ENCODE measurements at places on chromosomes 5 and 9.

DNA sequence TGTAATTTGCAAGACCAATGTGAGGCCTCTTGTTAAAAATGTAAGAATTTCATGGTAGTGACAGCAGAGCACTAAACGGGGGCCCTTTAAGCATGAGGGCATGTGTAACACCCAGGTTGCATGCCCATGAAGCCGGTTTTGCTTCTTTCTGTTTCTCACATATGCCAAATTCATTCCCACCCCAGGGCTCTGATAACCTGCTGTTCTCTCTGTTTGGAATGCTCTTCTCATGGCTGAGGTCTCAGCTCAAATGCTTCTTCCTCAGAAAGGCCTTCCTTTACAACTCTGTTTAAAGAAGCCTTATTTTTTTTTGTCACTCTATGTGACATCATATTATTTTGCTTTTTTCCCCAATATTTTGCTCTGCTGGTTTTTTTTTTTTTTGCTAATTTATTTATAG, 369.0 kb downstream of the KIAA0825 start:
- ATAC-seq, result no peak

DNA sequence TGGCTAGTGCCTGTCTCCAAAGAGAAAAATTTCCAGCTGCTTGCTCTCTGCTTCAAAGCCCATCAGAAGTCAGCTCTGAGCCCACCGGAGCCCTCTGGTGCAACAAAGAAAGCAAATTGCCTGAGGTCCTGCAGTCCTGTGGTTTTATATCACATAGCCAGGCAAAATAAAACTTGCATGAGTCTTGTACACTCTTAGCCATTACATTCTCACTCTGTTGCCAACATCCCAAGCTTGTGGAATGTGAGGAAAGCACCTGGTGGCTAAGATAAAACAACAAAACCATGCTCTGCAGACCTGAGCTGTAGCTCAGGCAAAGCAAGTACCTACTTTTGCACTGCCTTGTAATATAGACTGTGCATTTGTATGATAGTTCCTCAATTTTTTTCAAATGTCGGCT, 133.7 kb downstream of the GPBP1 start:
- no peak for ATAC-seq

DNA sequence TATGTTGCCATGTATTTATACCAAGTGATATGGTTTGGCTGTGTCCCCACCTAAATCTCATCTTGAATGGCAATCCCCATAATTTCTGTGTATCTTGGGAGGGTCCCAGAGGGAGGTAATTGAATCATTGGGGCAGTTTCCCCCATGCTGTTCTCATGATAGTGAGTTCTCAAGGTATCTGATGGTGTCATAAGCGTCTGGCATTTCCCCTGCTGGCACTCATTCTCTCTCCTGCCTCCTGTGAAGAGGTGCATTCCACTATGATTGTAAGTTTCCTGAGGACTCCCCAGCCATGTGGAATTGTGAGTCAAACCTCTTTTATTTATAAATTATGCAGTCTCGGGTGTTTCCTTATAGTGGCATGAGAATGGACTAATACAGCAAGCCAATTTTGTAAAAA, 140.8 kb upstream of the ADAMTSL1 start:
- no peak for ATAC-seq

GRCh38 chr5:56012281-56012963, 17.7 kb upstream of the IL6ST start:
- peak; percentile 84 for ATAC-seq

- no peak for ATAC-seq
These were observed 461.4 kb downstream of the ZNF608 start for GRCh38 chr5:124285071-124285470.

GRCh38 chr9:95297316-95297715, 20.2 kb downstream of the FANCC start:
- no peak for ATAC-seq

DNA sequence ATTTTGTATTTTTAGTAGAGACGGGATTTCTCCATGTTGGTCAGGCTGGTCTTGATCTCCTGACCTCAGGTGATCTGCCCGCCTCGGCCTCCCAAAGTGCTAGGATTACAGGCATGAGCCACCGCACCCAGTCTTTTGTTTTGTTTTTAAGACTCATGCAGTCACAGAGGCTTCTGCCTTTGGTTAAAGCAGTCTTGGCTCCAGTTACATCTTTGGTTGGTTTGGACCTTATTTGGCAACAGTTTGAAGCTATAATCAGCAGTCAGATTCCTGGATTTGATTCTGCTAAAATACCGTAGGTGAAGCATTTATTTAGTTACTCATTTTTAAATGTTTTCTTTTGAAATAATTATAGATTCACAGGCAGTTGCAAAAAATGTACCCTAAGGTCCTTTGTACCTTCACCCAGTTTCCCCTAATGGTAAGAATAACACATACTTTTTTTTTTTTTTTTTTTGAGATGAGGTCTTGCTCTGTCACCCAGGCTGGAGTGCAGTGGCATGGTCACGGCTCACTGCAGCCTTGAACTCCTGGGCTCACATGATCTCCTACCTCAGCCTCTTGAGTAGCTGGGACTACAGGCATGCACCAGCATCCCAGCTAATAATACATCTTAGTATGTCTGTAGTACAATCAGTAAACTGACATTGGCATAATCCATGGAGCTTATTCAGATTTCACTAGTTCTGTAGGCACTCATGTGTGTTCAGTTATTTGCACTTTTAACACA, 15.7 kb downstream of the USP20 start:
- no peak for ATAC-seq

- ATAC-seq, result no peak
These were observed 8.5 kb downstream of the HBEGF start for GRCh38 chr5:140337880-140338279.

DNA sequence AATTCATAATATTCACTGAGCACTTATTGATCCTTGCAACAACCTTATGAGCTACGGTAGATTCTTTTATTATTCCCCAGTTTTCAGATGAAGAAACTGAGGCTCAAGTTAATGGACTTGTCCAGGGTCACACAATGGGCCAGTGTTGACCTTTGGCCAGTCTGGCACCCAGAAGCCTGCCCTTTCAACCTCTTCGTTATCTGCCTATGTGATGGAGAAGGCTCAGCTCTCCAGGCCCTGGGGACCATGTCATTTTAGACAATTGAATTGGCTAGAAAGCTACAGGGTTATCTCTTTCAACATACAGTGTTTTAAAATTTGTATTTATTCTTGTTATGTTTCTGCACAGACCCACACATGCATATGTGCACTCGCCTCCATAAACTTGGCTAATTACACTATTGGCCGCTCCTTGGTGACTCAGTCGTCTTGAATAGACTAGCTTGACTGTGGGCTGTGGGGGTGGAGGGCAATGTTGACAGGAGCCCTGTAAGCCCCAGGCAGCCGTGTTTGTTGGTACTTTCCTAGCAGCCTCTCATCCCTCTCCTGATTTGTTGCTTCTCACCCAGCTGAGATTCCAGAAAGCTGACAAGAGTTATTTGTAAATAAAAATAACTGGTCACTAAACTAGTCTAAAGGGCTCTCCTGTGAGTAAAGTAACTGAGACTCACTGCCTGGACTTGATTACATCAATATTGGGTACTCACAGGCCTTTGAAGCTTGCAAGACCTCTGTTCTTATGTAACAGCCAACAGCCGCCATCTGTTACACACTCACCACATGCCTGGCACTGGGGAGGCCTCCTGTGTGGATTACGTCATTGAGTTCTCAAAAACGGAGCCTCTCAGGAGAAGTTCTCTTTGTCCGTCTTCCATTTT, 8.5 kb upstream of the ANGPTL2 start:
- no peak for ATAC-seq

DNA sequence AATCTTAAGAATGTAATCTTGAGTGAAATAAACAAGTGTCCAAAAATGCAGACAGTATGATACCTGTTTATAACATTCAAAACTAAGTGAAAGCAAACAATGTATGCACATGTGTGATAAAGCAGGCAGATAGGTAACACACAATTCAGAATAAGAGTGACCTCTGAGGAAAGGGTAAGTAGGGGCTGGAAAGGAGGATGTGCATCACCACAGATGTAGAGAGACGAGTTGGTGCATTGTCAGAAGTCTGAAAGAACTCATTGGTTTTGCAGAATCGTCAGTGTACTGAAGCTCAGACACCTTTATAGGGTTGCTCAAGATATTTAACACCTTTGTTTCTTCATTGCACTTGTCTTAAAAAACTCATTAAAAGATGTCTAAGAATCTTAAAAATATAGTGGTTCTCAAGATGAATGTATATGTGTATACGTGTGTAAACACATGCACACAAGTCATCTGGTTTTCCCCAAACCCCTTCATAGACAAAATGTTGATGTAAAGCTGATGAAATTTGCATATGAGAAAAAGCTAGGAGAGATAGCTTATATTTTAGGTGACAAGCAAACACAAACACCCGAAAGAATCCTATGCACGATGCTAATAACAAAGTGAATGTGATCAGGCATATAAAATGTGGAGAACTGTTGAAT, 197.6 kb upstream of the MEF2C start:
- no peak for ATAC-seq

DNA sequence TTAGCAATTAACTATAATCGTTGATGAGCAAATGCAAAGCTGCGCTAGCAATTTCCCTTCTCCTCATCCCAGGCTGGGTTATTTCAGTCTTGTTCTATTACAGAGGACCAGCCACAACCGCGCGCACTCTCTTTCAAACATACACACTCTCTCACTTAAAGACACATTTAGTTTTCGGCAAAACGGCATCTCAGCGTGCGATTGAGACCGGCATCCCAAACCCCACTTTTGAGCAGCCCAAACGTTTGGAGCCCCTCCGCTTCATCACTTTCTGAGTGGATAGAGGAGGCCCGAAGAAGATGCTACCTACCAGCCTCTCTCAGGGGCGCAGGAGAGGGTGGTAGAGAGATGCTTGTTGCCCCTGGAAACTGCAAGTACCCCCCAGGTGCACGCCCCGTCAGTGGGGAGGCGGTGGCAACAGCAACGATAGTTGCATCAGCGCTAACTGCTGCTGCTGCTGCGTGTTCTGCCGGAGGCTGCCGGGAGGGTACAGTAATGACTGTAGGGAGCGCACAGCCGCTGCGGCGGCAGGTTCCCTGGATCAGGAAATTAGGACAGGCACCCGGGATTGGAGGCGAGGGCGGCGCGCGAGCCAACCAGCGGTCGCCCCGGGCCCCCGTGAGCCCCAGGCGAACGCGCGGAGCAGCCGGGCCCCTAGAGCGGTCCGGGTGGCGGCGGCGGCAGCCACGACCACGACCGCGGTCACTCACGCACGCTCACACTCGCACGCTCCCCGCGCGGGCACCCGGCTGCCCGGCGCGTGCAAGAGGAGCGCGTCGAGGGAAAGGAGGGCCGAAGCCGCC, 467 bp upstream of the VLDLR start:
- peak; percentile 61 for ATAC-seq

GRCh38 chr5:140855772-140856674, at the start of gene PCDHA10:
TSS of gene PCDHA10 (plus strand) at chr5:140855897. CDS start at chr5:140856049, 152 bp downstream.
- ATAC-seq, result no peak

DNA sequence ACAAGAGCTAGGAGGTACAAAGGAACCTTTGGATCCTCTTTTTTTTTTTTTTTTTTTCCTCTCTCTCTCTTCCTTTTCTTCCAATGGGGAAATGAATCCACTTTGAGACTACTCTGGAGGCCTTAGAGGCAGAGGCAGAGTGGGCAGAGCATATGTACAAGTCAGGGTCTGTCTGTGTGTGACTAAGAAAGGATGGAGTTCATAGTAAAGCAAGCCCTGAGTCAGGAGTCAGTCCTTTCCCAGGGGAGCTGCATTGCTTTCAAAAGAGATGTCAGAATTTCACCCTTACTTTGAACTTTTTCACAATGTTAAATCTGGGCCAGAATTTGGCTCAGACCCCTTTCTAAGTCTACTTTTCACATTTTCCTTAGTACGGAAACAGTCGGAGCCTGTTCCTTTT, 792.4 kb upstream of the C9orf72 start:
- no peak for ATAC-seq

DNA sequence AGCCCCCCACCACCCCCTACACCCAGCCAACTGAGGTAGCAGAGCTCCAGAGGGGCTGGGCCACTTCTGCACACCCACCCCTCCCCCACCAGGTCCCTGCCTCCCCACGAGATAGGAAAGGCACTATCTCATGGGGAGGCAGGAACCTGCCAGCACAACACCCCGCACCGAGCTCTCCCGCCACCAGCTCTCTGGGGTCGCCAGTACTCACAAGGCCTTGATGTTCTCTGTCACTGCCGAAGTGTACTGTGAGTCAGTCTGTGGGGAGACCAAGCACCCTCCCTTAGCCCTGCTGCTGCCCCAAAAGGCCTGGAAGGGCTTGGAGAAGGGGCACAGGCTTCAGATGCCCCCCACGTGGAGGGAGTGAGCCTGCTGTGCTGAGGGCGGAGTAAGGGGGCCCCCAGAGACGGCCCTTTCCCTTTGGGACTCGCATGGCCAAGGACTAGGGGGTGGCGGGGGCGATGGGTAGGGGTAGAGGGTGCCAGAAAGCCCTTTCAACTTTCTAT, 5.9 kb downstream of the MGAT4B start:
- ATAC-seq, result no peak

DNA sequence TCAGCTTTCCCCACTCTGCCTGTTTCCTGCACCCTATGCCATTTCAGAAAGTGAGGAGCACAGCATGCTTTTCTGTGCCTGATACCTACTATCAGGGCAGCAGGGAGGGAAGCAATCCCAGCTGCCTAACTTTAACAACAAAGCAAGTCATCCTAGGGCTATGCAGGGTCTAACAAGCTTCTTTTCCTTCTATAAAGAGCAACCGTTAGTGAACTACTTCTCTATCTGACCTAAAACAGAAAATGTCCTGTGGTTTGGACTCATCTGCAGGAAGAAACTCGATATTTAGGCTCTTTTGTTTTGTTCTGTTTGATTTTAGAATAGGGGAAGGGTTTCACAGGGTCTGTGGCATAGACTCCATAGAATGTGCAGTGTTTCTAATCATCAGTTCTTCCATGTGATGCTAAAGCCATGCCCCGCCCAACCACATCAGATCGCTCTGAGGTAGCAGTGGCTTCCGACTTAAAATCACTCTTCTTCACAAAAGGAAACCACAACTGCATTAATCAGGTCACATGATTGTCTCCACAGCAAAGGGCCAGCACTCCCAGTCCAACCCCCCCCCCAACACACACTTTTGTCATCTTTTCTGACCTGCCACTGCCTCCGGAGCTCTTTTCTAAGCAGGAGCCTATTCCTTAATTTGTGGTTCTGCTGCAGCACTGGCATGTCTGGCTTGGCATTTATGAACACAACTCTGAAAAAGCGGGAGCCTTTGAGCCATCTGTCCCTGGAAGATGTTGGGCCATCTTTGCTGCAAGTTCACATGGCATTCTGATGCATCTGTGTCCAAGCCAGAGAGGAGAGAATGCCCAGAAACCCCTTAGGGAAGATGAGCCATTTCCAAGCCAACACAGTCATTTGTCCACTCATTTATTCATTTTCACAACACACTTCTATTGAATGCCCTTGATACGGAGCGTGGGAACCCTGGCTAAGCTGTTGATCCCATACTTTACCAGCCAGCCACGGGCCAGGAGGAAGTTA, 71.6 kb downstream of the CFAP90 start:
- no peak for ATAC-seq

- no peak for ATAC-seq
These were observed 315.3 kb upstream of the CD180 start for GRCh38 chr5:67511911-67512310.

DNA sequence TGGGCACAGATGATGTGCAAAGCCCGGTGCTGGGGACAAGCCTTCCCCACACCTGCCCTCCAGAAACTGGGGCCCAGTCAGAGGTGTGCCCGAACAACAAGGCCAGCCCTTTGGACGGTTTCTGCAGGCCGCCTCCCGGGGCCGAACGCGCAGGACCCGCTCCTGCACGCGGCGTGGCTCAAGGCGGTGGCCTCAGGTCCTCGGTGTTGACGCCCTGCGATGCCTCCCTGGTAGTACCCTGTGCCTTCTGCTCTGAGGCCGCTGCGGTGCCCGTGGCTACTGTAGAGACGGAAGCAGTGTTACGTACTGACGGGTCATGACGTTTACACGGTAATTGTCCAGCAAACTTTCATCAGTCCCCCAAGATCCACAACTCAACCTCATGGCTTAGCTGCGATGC, 33.5 kb upstream of the FANCC start:
- ATAC-seq, result no peak
